ENCODE measurements at places on chromosomes 12 and 14. TPM values are rescaled to one million over a fixed set of nuclear protein-coding genes. Genes with fewer than 3 reads are reported as not detected.

Gene C1QL4
- not detected for polyA plus RNA-seq

Gene CELA1
- polyA plus RNA-seq = 9.2 TPM

Gene TMEM106C
- 57.3 TPM for polyA plus RNA-seq

Gene NXPH4
- not detected for polyA plus RNA-seq

Gene WNT1
- polyA plus RNA-seq = not detected

Gene TTC7B
- polyA plus RNA-seq = not detected

Gene FGD6
- polyA plus RNA-seq = 1.1 TPM

Gene RALGAPA1
- 24.0 TPM for polyA plus RNA-seq

Gene MYRFL
- polyA plus RNA-seq = not detected

Gene TRHDE
- polyA plus RNA-seq = not detected

Gene PPP1R13B
- polyA plus RNA-seq = 3.9 TPM

Gene MBD6
- 0.50 TPM for polyA plus RNA-seq

Gene KCNA1
- not detected for polyA plus RNA-seq

Gene C12orf50
- not detected for polyA plus RNA-seq

Gene PTPRB
- polyA plus RNA-seq = not detected

Gene KRT75
- not detected for polyA plus RNA-seq
